ENCODE measurements at places on chromosomes 4 and X. TPM values are rescaled to one million over a fixed set of nuclear protein-coding genes. Genes with fewer than 3 reads are reported as not detected.

EREG gene
- total RNA-seq: not detected

CYTL1 gene
- total RNA-seq: not detected

DNA sequence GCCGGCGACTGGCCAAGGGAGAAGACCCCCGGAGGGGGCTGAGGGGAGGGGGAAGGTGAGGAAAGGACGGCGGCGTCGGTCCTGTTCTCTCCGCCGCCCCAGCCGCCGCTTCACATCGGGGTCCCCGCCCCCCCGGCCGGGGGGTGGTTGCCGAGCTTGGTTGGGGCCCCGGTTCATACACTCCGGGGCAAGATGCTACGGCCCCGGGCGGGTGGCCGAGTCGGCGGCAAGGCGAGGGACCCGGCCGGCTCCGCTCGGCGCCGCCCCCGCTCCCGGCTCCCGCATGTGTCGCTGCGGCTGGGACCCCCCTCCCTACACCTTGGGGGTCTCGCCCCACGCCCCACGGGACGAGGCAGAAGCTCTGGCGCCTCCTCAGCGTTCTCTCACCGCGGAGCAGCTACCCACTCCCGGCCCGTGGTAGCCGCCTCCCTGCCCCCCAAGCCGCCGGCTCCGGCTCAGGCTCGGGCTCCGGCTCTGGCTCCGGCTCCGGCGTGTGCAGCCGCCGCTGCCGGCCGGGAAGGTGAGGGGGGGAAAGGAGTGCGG, 461 bp downstream of the FBXW7 start:
- H3K4me1 ChIP-seq: peaks cover 62% of the 10 kb centered on the region
- peak overlapping the region; percentile 95 for H3K4me3 ChIP-seq
- H3K27ac ChIP-seq: no peak overlapping the region

HSFX4 gene
- total RNA-seq: not detected

DNA sequence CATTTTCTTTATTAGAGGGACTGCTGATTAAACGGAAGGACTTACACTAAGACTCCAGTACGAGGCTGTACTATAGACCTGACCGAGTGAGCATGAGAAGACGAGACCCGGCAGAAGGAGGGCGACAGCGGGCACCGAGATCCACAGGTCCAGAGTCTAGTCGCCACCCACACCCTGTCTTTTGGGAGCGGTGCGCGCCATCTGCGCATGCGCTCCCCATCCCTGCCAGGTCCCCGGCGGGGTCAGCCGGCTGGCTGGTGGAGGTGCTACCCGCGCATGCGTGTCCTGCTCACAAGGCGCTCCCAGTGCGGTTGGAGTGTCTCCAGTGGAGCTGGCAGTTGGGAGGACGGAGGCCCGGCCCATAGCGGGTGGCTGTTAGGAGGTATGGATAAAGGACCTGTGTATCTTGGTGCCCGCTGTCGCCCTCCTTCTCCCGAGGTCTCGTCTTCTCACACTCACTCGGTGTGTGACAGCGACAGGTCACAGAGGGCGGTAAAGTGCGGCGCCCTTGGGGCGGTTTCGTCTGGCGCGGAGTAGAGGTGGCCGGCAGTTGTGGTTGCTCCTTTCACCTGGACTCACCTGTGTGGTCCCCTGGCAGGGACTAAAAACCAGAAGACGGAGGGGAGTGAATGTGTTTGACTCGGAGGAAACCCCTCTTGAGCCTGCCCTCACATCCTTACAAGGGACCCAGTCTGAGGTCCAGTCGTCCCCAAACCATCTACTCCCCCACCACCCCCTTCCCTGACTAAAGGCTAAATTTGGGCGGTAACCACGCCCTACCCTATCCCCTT, 7.6 kb upstream of the HSD17B10 start:
- H3K27ac ChIP-seq: peak overlapping the region; percentile 12
- peak overlapping the region; percentile 95 for H3K4me3 ChIP-seq
- peaks cover 27% of the 10 kb centered on the region for H3K27me3 ChIP-seq
- peaks cover 33% of the 10 kb centered on the region for H3K4me1 ChIP-seq

DNA sequence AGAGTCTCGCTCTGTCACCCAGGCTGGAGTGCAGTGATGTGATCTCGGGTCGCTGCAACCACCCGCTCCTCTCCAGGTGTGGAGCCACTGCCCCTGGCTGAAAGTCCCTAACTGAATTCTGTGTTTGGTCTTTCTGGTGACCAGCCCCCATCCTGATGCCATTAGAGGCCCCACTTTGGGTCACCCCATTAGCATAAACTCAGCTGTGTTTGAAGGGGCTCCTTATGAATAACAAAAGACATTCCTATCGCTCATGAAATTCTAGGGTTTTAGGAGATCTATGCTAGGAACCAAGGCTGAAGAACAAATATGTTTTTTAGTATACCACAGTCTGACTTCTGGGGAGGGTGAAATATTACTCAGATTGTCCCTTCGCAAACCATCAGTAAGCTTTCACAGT, 652.9 kb downstream of the ADGRL3 start:
- no peaks in the 10 kb centered on the region for H3K36me3 ChIP-seq
- no peak overlapping the region for H3K27ac ChIP-seq
- no peak for DNase-seq
- H3K27me3 ChIP-seq: no peaks in the 10 kb centered on the region
- H3K4me1 ChIP-seq: no peaks in the 10 kb centered on the region

DNA sequence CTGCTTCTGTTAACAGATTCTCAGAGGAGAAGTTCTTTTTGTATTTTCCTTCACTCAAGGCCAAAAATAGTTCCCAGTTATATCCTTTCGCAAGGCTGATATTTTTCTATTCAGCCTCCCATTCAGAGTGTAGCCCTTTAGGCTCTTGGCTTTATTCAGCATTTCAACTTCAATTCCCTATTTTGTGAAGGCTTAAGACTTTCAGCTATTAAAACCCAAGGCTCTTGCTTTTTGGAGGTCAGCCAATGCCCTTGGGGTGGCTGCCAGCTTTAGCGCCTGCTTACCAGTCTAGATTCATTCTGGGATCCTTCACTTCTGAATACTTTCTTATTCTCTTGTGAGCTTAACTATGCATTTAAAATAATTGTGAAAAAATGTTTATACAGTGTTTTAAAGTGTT, 57.3 kb upstream of the ADGRA3 start:
- H3K4me1 ChIP-seq: peaks cover 10% of the 10 kb centered on the region
- no peak overlapping the region for H3K27ac ChIP-seq
- DNase-seq: no peak
- H3K27me3 ChIP-seq: no peaks in the 10 kb centered on the region
- peaks cover 4% of the 10 kb centered on the region for H3K36me3 ChIP-seq

FAM53A gene
- total RNA-seq: 4.0 TPM

- no peaks in the 10 kb centered on the region for H3K27me3 ChIP-seq
- no peak for DNase-seq
- H3K27ac ChIP-seq: no peak overlapping the region
- H3K36me3 ChIP-seq: no peaks in the 10 kb centered on the region
- peaks cover 12% of the 10 kb centered on the region for H3K4me1 ChIP-seq
These were observed 131.6 kb upstream of the STIM2 start for GRCh38 chr4:26729027-26729426.

DNA sequence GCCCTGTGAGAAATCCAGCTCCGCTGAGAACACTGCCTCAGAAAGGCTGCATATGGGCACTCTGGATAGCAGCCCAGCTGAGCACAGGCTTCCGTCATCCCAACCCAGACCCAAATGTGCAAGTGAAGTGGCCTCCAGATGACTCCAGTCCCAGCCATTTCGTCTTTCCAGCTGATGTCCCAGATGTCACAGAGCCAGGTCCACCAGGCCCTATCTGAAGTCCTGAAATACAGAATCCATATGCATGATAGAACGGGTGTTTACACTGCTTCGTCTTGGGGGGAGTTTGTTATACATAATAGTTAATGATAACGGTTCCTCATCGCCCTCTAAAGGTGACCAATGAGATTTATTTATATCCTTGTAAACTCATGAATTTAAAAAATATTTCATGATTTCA, 72.6 kb upstream of the TRIM2 start:
- no peak for DNase-seq
- no peak overlapping the region for H3K4me3 ChIP-seq
- H3K4me1 ChIP-seq: peaks cover 32% of the 10 kb centered on the region
- H3K27ac ChIP-seq: no peak overlapping the region
- H3K27me3 ChIP-seq: no peaks in the 10 kb centered on the region

JADE3 gene
- 2.4 TPM for total RNA-seq

HELQ gene
- 16.1 TPM for total RNA-seq

- no peak overlapping the region for H3K27ac ChIP-seq
- H3K27me3 ChIP-seq: no peaks in the 10 kb centered on the region
- H3K36me3 ChIP-seq: peaks cover 1% of the 10 kb centered on the region
- H3K4me3 ChIP-seq: no peak overlapping the region
- no peaks in the 10 kb centered on the region for H3K4me1 ChIP-seq
These were observed 1826.6 kb upstream of the AGA start for GRCh38 chr4:179268791-179269190.

PLP1 gene
- total RNA-seq: not detected

XG gene
- not detected for total RNA-seq

SPATA4 gene
- not detected for total RNA-seq

DNA sequence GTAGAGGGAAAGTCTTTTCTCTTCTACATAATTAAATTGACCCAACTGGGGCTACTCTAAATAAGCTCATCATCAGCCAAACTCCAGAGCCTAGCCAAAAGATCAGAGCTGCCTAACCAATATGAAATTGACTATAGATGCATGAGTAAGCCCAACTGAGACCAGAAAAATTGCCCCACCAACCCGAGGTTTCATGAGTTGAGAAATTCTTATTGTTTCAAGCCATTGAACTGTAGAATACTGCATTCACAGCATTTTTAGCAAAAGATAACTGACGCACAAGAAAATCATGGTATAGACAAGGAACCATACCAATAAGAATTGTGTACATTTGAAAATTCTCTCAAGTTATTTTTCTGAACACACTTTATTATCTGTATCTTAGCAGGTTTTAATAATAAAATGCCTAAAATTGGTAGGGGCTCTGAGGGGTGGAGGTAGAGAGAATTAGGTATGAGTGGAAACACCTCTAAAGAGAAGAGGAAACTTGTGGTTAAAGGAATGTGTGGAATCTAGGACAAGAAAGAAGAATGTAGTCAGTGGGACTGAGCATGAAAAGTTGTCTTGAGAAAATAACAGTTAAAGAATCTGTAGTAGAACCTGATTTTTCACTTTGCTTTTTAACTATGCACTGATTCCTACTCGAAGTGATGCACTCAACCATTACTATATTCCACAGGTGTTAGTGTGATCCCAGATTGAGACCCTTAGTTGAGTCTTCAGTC, 200.9 kb upstream of the PPP1R2C start:
- no peak for DNase-seq
- no peaks in the 10 kb centered on the region for H3K27me3 ChIP-seq
- H3K36me3 ChIP-seq: peaks cover 1% of the 10 kb centered on the region
- peaks cover 4% of the 10 kb centered on the region for H3K4me1 ChIP-seq
- H3K27ac ChIP-seq: no peak overlapping the region

FHIP1A gene
- total RNA-seq: 0.53 TPM

EGF gene
- not detected for total RNA-seq

ASB5 gene
- not detected for total RNA-seq

DNA sequence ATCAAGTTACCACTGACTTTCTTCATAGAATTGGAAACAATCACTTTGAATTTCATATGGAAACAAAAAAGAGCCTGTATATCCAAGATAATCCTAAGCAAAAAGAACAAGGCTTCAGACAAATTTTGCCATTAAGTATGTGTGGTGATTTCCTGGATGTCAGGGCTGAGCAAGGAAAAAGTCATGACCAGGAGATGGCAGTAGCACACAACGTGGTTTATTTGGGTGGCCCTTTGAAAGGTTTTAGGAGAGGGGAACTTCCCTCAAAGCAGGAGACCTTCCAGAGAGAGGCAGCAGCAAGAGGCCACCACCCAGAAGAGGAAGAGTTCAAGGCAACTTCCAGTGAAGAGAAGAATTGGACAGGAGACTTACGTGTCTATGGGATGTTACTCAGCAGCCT, 18.1 kb upstream of the ZXDB start:
- no peak overlapping the region for H3K27ac ChIP-seq
- peak; percentile 10 for DNase-seq
- H3K4me1 ChIP-seq: no peaks in the 10 kb centered on the region
- no peak overlapping the region for H3K4me3 ChIP-seq
- H3K27me3 ChIP-seq: peaks cover 23% of the 10 kb centered on the region
- H3K36me3 ChIP-seq: no peaks in the 10 kb centered on the region

- DNase-seq: no peak
- no peaks in the 10 kb centered on the region for H3K27me3 ChIP-seq
- H3K4me3 ChIP-seq: no peak overlapping the region
- no peaks in the 10 kb centered on the region for H3K4me1 ChIP-seq
These were observed 14.8 kb downstream of the GIMD1 start for GRCh38 chr4:106353786-106354185.

Data from activated T-cell treated with anti-CD3 and anti-CD28 coated beads, Interleukin-2, amount 50 U/mL, for 72 hours (primary cell).